ENCODE measurements at places on chromosomes 4 and X.

DNA sequence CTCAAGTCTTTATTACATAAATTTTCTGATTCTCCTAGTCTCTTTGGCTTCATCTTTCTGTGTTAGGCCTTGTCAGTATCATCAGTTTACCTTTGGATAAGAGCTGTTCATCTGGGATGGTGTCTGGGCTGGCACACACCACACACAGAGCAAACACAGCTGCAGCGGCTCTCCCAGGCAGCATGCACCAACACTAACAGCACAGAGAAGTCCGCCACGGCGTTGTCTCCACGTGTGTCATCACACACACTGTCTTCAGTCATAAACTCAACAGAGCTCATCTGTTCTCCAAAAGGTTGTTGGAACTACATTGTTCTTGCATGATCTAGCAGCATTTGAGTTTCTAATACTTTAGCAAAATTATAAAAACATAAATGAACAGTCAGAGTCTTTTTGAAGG lies 851.9 kb upstream of the FRG1 start:
- DNase-seq, result peak; percentile 9

GRCh38 chr4:15992167-15992485 lies 29.2 kb upstream of the FGFBP2 start:
- no peak for DNase-seq

DNA sequence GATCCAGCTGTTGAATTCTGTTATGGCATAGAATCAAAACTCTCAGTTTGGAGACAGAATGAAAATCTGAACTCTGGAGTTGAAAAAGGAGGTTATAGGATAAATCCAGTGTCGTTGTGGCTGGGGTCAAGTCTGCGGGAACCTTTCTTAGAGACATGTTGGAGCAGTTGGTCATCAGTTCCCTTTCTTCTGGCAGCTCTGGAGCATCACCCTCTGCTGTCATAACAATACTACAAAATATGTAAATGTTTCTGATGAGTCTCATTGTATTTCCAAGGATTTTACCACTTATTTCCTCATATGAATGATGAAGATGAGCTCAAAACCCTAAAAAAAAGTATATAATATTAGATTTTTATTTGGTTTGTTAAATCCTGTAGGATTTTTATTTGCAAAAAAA lies 7.5 kb downstream of the TLR10 start:
- no peak for DNase-seq

DNA sequence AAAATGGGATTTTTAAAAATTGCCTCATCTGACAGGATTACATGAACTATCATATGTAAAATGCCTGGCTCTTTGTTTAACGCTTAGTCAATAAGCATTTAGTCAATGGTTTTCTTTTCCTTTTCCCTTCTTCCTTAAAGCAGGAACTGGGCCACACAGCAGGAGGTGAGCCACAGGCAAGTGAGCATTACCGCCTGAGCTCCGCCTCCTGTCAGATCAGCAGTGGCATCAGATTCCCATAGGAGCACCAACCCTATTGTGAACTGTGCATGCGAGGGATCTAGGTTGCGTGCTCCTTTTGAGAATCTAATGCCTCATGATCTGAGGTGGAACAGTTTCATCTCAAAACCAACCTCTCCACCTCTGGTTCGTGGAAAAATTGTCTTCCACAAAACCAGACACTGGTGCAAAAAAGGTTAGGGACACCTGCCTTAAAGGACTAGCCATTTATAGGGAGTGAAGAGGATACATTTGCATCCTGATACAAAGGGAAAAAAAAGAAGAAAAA lies 306.1 kb downstream of the FBXW7 start:
- DNase-seq, result no peak

DNA sequence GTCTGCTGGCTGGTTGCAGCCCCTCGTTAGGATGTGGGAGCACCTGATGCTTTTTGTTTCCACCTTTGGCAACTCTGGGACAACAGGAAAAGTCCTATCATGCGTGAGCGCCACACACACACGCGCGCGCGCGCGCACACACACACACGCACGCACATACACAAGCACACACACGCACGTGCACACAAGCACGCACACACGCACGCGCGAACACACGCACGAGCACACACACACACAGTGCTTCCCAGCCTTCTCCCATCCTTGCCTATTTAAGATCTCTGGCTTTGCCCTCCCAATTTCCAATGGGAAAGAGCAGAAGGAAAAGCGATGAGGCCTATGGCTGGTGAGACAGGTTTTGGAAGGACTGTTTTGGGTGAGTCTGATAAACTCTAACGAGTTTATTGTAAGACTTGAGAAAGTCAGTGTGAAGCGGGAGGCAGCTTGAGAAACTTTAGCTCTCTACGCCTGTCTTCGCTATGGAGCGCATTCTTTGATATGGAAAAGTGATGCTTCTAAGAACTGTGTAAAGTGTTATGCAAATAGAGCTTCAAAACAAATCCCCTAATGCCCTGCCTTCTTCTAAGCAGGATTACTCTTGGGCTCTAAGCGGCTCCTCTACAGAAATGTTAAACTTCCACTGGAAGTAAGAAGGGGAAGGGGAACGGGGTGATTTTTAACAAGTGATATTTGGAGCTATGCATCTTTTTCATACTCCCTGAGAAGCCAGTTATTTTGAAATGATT lies 11.8 kb downstream of the SUPT20HL1 start:
- DNase-seq, result no peak

- no peak for DNase-seq
Measured at GRCh38 chr4:184167576-184167975, 50.1 kb downstream of the ENPP6 start.

DNA sequence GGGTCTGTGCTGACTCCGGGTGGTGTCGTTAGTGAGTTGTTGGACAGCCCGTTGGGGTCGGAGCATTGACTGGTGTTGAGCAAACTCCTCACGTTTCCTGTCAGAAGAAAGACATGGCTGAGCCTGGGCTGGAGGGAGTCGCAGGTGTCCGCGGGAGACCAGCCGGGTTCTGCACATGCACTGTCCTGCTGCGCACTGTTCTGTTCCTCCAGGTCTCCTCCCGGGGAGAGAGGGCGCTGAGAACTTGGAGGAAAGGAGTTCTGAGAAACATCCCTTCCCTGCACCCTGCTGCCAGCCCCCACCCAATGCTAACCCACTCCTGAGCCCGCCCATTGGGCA lies 1.1 kb downstream of the ZNF141 start:
- no peak for DNase-seq

- no peak for DNase-seq
Measured at GRCh38 chr4:67871867-67872266, 11.9 kb downstream of the TMPRSS11D start.

- DNase-seq, result no peak
Measured at GRCh38 chr4:52263607-52264006, 212.5 kb downstream of the SPATA18 start.

- no peak for DNase-seq
Measured at GRCh38 chr4:123825596-123826291, 429.1 kb downstream of the SPRY1 start.

DNA sequence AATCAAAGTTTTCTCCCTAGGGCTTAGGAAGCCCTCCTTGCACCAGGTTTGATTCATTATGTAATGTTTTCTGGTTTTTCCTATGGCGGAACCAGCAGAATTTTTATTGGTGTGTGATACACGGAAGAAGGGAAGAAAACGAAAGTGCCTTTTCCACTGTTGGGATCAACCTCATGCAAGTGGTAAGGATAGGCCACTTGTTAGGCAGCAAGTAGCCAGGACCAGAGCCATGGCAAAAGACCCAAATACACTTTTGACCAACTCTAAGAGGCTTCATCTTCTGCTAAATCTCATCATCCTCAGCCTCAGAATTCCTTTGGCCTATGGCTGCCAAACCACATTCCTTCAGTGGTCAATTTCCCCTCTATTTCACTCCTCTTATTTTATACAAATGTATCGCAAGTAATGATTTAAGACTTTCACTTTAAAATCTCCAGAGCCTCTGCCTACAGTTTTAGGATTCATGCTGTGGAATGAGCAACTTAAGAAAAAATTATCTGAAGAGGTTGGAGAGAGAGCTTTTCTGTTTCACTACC lies 21.2 kb downstream of the PPAT start:
- no peak for DNase-seq

- no peak for DNase-seq
Measured at GRCh38 chr4:186146458-186146857, 42.0 kb downstream of the FAM149A start.

DNA sequence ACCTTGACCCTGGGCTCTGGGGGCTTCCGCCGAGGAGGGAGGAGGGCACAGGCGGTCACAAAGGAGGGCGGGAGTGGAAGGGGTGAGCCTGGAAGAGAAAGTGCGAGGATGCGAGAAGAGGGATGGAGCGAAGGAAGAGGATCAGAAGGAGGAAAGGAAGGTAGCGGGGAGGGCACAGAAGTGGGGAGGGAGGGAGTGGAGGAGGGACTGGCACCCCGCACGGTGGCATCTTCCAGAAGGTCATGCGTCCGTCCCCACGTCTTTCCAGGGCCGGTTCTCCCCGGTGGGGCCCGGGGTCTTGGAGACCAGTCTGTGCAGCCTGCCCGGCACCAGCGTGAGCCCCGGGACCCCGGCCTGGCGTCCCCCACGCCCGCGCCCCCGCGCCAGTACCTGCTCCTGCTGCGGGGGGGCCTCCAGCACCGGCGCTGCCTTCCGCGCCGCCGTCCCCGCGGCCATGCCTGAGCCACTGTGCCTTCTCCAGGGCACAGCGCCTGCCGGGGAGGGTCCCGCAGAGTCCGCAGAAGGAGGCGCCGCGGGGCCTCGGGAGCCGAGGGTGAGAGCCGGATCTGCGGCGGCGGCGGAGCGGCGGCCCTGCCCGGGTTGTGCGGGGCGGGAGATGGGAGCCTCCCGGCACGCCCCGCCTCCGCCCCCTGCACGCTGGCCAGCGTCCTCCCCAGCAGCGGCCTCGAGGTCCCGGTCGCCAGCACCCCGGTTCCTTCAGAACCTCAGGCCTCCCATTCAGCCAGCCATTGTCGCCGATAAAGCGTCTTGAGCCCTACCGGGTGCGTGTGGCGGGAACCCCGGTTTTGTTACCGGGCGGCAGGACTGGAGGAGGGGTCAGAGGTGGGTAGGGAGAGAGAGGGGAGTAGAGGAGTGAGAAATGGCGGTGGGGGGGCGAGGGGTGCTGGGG lies at the start of gene RNF175:
Gene RNF175 (minus strand): TSS at position 618 of the 910 bp plus-strand sequence. CDS start 162 bp downstream, at position 456.
- DNase-seq, result no peak

DNA sequence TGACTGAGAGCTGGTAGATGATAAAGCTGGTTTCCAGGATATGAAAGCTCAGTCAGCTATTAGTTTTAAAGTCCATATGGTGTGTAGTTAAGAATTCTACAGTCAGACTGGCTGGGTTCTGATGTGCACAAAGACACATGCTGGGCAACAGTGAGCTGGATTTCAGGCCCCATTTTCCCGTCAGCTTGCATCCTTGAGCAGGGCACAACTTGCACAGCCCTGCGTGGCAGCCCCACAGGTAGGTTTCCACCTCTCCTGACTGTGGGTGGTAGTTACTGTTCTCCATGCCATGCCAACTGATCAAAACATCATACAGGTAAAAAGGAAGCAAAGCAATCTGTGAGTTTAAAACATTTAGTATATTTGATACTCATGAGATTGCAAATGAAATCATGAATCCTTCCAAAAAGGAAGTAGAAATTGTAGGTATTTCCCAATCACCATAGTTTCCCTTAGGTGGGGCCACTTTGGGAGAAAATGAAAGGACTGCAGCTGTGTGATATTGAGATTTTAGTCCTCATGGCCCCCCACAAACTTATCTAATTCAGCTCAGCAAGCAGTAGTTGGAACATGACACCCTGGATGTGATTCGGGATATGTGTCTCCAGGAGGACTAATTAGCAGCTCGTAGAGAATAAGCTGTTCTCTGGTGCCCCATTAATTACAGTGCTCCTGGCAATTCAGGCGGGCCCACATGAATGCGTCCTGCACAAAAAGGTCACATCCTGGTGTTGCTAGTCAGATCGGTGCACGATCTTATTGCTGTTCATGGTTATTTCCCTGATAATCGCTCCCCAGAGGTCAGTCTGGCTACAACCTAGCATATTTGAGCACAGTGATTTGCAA lies 42.4 kb upstream of the NOCT start:
- DNase-seq, result no peak

GRCh38 chr4:53775381-53775780 lies 184.1 kb upstream of the LNX1 start:
- no peak for DNase-seq

DNA sequence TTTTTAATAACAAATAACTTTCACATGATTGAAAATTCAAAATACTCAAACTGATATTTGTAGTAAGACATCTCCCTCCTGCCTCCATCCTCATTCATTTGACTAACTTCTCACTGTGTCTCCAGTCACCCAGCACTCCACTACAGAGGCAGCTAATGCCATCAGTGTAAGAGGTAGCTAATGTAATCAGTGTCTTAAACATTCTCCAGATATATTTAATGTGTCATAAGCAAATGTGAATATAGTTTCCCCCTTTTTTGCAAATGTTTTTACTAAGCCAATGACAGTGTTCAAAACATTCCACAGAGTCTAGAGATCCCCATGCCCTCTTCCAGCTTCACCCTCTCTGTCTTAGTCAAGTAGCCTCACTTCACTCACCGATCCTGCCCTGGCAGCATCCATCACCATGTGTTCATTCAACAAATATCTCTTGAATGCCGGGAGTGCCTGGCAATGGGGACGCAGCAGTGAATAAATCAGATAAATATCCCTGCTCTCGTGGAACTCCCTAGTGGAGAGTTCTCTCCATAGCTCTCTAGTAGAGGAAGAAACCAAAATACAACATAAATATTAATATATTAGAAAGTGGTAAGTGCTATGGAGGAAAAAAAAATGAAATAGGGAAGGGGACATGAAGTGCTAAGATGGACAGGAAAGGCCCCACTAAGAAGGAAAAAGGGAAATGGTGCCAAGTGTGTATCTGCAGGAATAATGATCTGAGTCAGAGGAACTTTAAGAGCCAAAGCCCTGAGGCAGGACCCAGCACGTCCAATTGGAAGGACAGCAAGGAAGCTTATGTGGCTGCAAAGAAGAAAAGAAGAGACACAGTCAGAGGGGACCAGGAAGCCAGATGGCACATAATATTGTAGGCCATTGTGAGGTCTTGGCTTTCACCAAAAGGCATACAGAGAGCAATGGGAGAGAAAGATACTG lies 18.7 kb downstream of the SCFD2 start:
- DNase-seq, result no peak

DNA sequence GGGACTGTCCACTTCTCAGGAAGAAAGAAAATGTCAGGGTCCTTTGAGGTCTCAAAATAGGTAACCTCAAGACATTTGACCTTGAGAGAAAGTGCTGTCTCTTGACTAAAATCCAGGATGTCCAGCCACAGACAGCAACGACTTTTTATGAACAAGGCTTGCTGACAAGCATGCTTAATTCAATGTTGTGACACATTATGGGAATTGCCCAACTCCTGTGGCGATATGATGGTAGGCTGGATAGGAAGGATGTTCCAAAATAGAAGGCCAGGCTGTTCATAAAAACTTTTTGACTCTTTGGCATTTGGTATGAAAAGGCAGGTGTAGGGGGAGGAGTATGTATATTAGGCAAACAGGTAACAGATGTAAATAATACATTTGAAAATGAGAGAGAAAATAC lies 50.8 kb upstream of the EDNRA start:
- DNase-seq, result no peak

- DNase-seq, result no peak
Measured at GRCh38 chr4:159297091-159297490, 194.2 kb downstream of the RAPGEF2 start.

GRCh38 chrX:24054182-24055042 lies at the start of gene EIF2S3:
TSS of gene EIF2S3 (plus strand) at chrX:24054956. CDS start at chrX:24054969, 13 bp downstream.
- DNase-seq, result peak; percentile 84

- no peak for DNase-seq
Measured at GRCh38 chr4:163681208-163681821, 186.8 kb downstream of the TMA16 start.

GRCh38 chrX:2228536-2228935 lies 272.2 kb downstream of the DHRSX start:
- DNase-seq, result no peak

All from NCI-H774 (cell line).